IPS DF 6.9 (cell line): ENCODE measurements at places on chromosomes 2 and 18.

GRCh38 chr2:28339516-28340175, 53.0 kb upstream of the FOSL2 start:
- no peak for DNase-seq

- no peak for DNase-seq
Observed at GRCh38 chr2:176959614-176960013, 253.0 kb upstream of the HNRNPA3 start.

GRCh38 chr2:31693882-31694281, 113.1 kb upstream of the SRD5A2 start:
- no peak for DNase-seq

GRCh38 chr2:195572895-195573683, 83.9 kb upstream of the SLC39A10 start:
- no peak for DNase-seq

- DNase-seq: no peak
Observed at GRCh38 chr2:10215393-10215935, 87.2 kb upstream of the HPCAL1 start.

GRCh38 chr2:28610583-28611201, 114.8 kb downstream of the PLB1 start:
- no peak for DNase-seq

DNA sequence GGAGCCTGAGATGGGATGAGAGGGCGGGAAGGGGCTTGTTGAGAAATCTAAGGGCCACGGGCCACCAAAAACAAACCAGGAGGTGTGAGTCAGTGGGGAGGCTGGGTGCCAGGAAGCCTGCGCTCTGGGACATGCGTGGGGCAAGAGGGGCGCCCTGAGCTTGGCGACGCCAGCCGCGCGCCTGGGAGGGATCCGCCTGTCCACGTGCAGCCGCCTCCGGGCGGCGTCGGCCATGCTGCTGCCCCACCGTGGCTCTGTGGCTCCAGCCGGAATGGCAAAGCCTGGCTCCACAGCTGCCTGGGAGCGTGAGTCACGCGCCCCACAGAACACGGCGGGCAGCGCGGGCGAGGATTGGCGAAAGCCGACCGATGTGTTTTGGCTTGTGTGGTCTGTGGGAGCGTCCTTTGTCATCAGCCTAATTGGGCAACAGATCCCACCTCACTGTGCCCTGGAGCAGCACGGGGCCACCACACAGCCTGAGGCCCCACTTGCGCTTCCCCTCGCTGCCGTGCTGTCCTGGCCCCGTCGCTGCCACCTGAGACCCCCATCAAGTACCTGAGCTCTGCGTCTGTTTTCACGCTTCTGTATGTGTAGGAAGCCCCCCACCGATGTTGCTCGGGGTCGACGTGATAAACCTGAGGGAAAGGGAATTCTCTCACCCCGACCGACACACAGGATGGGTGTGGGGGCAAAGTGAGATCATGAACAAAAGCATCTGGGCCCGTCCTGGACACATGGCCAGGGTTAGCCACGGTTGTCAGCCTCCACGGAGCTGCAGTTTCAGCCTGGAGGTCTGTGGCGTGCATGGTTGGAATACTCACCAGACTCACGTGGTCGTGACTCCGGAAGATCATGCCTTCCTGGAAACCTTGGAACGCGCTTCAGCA, 80.5 kb downstream of the NFATC1 start:
- DNase-seq: no peak

DNA sequence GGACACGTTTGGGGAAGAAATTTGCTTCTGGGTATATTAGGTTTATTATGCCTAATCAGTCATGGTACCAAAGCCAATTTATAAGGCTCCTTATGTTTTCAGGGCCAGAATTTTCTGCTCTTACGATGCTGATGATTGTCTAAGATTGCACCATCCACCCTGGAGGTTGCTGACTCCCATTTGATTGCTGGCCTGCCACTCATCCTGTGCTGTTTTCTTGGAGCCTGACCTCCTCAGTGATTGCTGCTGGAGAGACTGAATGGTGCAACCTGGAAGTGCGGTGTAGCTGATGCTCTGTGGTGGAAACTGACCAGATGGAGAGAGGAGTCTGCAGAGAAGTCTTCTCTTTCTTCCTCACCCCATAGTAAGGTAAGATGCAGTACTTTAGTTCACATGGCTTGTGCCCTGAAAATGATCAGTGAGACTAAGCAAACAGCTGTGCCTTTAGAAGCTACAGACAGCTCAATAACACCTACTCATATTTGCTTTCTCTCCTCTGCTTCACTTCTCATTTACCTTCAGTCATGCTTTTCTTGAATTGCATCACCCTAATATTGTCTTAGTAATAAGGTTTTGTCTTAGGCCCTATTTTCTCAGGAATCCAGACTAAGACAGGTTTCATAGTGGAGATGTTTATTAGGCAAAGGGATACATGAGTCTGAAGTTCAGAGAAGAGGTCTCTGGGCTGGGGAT, 17.4 kb downstream of the ZNF24 start:
- no peak for DNase-seq

GRCh38 chr18:50297621-50298442, 10.3 kb upstream of the CXXC1 start:
- DNase-seq: peak; percentile 58

DNA sequence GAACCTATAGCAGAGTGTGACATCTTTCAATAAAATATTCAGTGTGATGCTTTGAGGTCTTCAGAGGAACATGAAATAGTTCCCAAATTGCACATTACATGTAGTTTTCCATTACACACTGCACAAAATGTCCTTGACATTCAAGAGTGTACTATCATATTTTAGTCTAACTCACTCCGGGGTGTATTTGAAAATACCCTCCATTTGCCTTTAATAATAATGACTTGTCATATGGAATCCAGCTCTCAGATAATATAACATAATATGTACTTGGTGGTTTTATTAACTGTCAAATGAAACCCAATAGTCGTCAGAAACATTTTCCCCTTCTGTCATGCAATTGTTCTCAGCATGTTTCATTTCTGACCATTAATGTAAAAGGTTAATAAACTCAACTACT, 176.7 kb upstream of the CDH19 start:
- no peak for DNase-seq

DNA sequence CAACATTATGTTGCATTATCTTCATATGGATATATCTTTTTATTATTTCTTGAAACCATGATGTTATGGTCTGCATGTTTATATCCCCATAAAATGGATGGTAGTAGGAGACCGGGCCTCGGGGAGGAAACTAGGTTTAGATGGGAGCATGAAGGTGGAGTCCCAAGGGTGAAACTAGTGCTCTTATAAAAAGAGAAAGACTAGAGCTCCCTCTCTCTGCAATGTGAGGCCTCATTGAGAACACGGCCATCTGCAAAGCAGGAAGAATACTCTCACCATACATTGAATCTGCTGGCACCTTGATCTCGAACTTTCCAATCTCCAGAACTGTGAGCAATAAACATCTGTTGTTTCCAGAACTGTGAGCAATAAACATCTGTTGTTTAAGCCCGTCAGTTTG, 64.0 kb downstream of the NXPH2 start:
- DNase-seq: no peak

DNA sequence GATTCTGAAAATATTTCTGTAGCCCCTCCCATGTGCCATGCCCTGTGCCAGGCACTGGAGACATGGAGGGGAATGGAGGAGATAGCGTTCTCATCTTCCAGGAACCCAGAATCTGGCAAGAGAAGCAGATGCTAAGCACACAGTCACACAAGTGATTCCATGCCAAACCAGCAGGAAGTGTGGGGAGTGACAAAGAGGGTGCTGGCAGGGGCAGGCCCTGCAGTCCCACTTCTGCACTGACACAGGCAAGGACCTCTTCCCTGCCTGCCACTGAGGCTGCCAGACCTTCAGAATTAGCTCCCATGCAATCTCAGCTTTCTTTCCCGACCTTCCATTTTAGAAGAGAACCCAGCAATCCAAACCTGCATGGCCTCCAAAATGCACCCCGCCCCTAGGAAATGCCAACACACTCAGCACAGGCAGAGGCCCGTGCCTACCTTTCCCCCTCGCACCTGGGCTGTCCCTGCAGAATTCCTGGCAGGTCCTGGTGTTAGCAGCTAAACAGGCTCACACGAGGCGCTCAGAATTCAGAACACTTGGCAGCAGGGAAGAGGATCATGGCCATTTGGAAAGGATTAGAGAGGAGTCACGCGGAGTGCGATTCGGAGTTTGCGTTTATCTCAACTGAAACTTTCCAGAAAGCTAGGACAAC, 155.3 kb downstream of the MSH2 start:
- no peak for DNase-seq

- no peak for DNase-seq
Observed at GRCh38 chr2:28613633-28614501, 118.0 kb downstream of the PLB1 start.

DNA sequence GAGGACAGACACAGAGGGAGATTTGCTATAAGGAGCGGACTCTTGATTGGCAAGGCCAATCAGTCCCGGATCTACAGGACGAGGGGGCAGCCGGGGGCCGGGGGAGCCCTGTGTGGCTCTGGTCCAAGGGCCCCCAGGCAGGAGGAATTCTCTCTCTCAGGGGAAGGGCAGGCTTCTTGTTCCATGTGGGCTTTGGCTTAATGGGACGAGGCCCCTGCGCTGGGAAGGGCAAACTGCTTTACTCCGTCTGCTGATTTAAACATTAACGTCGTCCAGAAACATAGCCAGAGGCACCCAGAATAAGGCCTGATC, 75.9 kb downstream of the TMEM18 start:
- no peak for DNase-seq
